ENCODE measurements at places on chromosomes 1 and 21.
A peak's percentile ranks its signal among the peaks of the same experiment; 100 is the strongest.

- no peak for DNase-seq
These were observed 17.9 kb downstream of the VWA5B1 start for GRCh38 chr1:20308569-20308968.

GRCh38 chr1:27526569-27527222, 36.7 kb upstream of the WASF2 start:
- no peak for DNase-seq

DNA sequence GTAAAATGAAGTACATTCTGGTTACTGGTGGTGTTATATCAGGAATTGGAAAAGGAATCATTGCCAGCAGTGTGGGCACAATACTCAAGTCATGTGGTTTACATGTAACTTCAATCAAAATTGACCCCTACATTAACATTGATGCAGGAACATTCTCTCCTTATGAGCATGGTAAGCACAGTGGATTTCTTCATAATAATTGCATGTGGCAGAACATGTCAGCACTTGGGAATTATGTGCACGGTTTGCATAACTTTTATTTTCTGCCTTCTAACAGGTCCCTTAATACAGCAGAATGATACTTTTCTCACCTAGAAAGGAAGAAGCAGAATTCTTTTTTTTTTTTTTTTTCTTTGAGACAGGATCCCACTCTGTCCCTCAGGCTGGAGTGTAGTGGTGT, 3.8 kb downstream of the CTPS1 start:
- DNase-seq = no peak

DNA sequence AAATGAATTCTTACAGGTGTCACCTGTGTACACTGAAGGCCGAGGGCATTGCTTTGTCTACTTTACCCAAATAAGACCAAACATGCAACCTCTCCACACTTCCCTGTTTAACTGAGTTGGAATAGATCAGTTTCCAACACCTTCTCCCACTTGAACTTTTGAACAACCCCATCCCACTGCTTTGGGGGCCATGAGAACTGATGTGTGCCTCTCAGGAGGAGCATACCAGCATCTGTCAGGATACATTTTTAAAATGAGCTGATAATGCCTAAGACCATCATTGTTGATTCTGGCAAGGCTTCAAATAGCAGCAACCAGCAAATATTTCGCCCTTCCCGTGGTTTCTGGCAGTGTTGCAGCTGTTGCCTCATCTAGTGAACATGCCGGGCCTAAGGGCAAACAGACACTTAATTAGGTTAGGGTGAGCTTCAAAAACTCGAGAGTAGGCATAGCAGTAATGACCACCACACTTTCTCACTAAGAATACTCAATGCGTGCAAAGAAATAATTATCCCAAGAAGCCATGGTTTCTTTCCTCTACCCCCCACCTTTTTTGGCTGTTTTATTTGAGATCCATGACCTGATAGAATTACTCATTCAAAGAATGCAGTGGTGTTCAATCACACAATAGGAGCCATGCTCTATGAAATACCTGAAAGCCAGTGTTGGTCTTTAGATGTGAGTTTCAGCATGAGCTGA, 63.7 kb downstream of the MAP10 start:
- DNase-seq = peak; percentile 92

- DNase-seq = no peak
These were observed 27.2 kb downstream of the C8B start for GRCh38 chr1:56938646-56939045.

- no peak for DNase-seq
These were observed 8.4 kb upstream of the GALNT2 start for GRCh38 chr1:230058626-230059025.

DNA sequence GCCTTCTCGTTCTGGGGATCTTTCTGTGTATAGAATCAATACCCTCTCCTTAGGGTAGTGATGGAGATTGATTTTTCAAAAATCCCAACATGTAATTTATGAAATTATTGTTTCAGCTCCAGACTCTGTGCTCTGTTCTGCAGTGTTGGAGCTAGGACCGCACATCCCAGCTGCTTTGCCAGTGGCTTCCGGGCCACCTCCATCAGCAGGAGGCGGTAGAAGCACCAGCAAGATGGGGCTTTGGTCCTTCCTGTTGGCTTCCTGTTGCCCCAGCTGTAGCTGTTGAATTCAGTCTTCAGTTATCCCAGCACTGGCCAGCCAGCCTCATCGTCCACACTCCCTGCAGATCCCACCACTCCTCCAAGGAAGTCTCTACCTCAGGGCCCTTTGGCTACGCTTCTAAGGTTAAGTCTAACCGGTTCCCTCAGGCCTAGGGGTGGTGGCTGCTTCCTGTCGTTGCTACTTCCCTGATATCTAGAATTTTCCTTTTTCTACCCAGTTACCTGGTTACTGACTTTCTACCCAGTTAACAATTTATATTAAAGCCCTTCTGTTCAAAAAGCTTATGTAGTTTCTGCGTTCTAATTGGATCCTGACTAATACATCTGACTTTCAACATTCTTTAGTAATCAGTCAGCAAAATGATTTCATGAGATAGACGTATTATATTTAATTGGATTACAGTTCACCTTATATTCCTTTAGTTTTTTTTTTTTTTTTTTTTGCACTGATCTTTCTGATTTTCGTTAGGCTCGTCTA, 24.6 kb downstream of the GALNT2 start:
- DNase-seq = no peak

DNA sequence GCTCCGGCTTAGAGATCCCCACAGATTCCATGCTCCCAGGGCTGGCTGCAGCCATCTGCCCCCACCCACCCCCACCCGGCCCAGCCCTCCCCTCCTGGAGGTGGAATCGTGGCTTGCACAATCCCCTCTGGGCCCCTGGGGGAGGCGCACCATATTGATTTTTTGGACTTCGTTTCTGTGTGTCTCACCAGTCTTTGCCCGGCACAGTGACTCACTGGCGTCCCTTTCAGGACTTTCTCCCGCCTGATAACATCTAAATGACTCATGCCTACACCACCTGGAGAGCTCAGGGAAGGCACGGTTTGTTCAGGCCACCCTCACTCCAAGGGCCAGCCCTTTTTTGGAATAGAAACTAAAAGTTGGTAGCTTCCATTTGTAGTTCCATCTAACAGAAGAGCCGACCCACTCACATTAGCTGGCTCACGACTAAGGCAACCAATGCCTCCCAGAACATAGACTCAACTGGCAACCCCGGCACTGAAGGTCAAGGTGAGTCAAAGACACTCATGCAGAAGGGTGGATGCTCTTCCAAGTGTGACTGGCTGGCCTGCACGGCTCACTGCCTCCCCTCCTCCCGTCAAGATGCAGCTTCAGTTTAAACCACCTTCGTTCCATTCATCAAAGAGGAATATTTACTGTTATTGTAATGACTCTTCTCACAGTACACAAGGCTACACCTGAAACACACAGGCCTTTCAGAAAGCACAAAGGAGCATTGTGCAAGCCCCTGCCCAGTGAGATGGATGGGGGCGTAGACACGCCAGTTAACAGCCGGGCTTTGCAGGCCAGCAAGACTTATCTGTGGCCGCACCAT, 18.1 kb upstream of the ETS2 start:
- no peak for DNase-seq

- no peak for DNase-seq
These were observed 41.7 kb downstream of the MRPL39 start for GRCh38 chr21:25565272-25566211.

DNA sequence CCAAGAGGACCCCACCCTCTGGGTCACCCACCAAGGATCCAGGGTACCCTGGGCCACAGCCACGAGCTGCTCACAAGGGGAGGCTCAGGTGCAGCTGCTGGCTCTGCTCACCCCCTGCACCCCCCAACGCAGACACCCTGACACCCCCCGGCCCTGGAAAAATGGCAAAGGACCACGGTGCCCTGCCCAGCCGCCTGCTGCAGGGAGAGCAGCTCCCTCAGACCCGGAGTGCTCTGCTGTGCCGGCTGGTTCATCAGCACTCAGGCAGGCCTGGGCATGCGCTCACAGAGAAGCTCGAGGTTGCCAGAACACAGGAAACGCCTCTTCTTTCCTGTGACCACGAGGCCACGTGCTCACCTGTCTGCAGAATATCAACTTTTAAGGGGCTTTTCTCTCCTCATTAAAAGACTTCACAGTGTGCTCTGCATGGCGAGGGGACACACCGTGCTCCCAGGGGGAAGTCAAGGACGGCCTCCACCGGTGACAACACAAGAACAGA, 4.3 kb upstream of the C1QTNF12 start:
- no peak for DNase-seq

Measured in NCI-H460 (cell line).